HS-27A (cell line): ENCODE measurements at places on chromosomes 1 and 21.

DNA sequence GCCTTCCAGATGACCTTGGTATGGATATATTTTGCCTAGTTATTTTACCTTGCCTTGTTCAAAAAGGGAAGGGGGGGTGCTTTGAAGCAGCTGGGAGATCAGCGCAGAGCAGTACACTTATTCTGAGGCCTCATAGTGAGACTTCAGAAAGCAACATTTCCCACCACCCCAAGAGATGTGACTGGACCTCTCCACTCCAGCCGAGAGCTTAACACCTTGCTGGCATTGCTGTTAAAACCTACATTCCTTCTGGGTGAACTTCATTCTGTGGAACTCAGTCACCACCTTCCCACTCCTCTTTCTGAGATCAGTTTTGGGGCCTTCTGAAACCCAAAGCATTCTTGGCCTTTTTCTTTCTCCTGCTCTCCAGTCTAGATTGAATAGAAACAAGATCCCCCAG lies 148.7 kb downstream of the BARHL2 start:
- DNase-seq = no peak

- no peak for DNase-seq
These were observed 18.3 kb downstream of the IL6R start for GRCh38 chr1:154423304-154423987.

GRCh38 chr1:31843506-31843905 lies 27.7 kb upstream of the SPOCD1 start:
- DNase-seq = peak; percentile 47

DNA sequence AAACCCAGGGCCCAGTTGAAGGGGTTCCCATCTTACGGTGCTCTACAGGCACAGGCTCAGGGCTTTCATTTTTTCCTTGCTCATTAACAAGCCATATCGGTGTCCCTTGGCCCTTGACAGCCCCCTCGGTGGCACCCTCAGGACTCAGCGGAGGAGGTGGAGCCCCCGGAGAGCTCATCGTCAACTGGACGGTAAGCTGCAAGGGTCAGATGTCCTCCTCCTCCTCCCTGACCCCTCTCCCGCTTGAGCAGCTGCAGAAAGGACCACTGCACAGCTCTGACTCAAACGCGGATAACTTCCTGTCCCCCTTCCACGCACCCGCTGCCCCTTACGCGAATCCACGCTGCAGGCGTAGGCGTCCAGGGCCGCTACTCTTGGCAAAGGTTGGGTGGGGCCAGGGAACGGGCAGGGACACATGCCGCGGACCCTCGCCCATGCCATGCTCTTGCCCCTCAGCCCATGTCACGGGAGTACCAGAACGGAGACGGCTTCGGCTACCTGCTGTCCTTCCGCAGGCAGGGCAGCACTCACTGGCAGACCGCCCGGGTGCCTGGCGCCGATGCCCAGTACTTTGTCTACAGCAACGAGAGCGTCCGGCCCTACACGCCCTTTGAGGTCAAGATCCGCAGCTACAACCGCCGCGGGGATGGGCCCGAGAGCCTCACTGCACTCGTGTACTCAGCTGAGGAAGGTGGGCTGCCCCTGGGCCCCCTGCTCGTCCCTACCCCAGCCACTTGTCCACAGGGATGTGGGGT lies 14.7 kb downstream of the TMEM81 start:
- no peak for DNase-seq

GRCh38 chr1:192877283-192877886 lies 68.5 kb downstream of the RGS2 start:
- no peak for DNase-seq

GRCh38 chr1:228830185-228830953 lies 95.1 kb downstream of the RHOU start:
- DNase-seq = no peak
